Sigmoid colon (tissue), 7 donors: ENCODE measurements at places on chromosomes 4 and X. TPM values are rescaled to one million over a fixed set of nuclear protein-coding genes. Genes with fewer than 3 reads are reported as not detected.
A peak's percentile ranks its signal among the peaks of the same experiment; 100 is the strongest.

CXCL13 gene
- not detected for total RNA-seq

FGFRL1 gene
- 6.1 TPM for total RNA-seq

- H3K27me3 ChIP-seq = no peaks in the 10 kb centered on the region
- peaks cover 2% of the 10 kb centered on the region for H3K4me1 ChIP-seq
- no peak for DNase-seq
- H3K4me3 ChIP-seq = no peak overlapping the region
- no peak overlapping the region for H3K27ac ChIP-seq
- no peaks in the 10 kb centered on the region for H3K36me3 ChIP-seq
Measured at GRCh38 chrX:118216509-118216908, 99.9 kb upstream of the KLHL13 start.

GAGE12H gene
- not detected for total RNA-seq

CCDC110 gene
- total RNA-seq = 5.5 TPM

HERC5 gene
- total RNA-seq = 5.7 TPM

GRCh38 chr4:97911236-97911906 is 231.9 kb downstream of the STPG2 start:
- DNase-seq = no peak
- no peak overlapping the region for H3K27ac ChIP-seq
- H3K36me3 ChIP-seq = no peaks in the 10 kb centered on the region
- no peak overlapping the region for H3K4me3 ChIP-seq
- no peaks in the 10 kb centered on the region for H3K27me3 ChIP-seq

DNA sequence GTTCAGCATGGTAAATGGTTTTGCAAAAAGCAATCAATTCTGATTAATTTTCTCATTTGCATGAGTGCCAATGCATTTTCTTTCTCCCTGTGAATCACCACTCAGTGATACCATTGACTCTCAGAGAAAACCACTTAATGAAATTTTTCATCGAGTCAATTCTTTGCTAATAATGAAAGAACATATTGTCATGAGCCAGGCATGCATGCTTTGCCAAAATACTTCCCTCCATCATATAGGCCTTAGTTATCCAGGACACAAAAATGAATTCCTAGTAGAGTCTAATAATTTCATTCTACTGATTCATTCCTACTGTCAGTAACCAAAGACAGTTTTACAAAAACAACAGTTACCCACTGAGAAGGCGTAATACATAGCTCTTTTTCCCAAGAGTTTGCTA is 680.0 kb downstream of the TRIML1 start:
- DNase-seq = no peak
- no peaks in the 10 kb centered on the region for H3K4me1 ChIP-seq
- H3K4me3 ChIP-seq = no peak overlapping the region
- no peaks in the 10 kb centered on the region for H3K27me3 ChIP-seq
- no peak overlapping the region for H3K27ac ChIP-seq

GLRA3 gene
- total RNA-seq = under 0.01 TPM

GRCh38 chr4:47031011-47031678 is at the start of gene GABRB1:
GABRB1 (plus strand) TSS chr4:47031567.
- DNase-seq = peak; percentile 69
- H3K4me3 ChIP-seq = peak within 1 kb of the TSS; percentile 26
- no peaks in the 10 kb centered on the region for H3K36me3 ChIP-seq
- H3K27ac ChIP-seq = no peak within 1 kb of the TSS
- peaks cover 11% of the 10 kb centered on the region for H3K27me3 ChIP-seq
- H3K4me1 ChIP-seq = peaks cover 17% of the 10 kb centered on the region

DNA sequence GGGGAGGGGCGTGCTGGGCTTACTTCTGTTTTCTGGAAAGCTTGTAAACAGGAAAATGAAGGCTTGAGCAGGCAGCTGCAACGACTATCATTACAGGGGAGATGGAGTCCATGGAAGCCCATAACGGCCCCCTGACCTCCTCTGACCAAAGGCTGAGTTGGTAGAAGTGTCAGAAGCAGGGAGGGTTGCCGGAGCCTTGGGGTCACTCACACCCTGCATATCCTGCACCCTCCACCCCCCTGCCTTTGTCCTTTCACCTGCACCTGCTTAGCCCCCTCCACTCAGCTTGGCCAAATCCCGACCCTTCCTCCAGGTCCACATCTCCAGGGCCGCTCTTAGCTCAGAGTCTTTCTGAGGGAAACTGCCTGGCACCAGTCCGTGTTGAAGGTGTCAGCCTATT is 12.5 kb upstream of the MSX1 start:
- H3K36me3 ChIP-seq = no peaks in the 10 kb centered on the region
- no peak overlapping the region for H3K27ac ChIP-seq
- H3K4me1 ChIP-seq = no peaks in the 10 kb centered on the region

- H3K4me1 ChIP-seq = no peaks in the 10 kb centered on the region
- H3K27ac ChIP-seq = no peak overlapping the region
- H3K4me3 ChIP-seq = no peak overlapping the region
- no peak for DNase-seq
- H3K36me3 ChIP-seq = no peaks in the 10 kb centered on the region
Measured at GRCh38 chr4:32417113-32417704, 1697.0 kb downstream of the PCDH7 start.

- H3K27ac ChIP-seq = peak overlapping the region; percentile 51
- no peaks in the 10 kb centered on the region for H3K36me3 ChIP-seq
- no peaks in the 10 kb centered on the region for H3K27me3 ChIP-seq
- no peak for DNase-seq
- H3K4me3 ChIP-seq = no peak overlapping the region
- no peaks in the 10 kb centered on the region for H3K4me1 ChIP-seq
Measured at GRCh38 chr4:99863804-99864203, 30.4 kb downstream of the LAMTOR3 start.

CXCL1 gene
- total RNA-seq = 5.4 TPM

SMPX gene
- total RNA-seq = 23.4 TPM

DNA sequence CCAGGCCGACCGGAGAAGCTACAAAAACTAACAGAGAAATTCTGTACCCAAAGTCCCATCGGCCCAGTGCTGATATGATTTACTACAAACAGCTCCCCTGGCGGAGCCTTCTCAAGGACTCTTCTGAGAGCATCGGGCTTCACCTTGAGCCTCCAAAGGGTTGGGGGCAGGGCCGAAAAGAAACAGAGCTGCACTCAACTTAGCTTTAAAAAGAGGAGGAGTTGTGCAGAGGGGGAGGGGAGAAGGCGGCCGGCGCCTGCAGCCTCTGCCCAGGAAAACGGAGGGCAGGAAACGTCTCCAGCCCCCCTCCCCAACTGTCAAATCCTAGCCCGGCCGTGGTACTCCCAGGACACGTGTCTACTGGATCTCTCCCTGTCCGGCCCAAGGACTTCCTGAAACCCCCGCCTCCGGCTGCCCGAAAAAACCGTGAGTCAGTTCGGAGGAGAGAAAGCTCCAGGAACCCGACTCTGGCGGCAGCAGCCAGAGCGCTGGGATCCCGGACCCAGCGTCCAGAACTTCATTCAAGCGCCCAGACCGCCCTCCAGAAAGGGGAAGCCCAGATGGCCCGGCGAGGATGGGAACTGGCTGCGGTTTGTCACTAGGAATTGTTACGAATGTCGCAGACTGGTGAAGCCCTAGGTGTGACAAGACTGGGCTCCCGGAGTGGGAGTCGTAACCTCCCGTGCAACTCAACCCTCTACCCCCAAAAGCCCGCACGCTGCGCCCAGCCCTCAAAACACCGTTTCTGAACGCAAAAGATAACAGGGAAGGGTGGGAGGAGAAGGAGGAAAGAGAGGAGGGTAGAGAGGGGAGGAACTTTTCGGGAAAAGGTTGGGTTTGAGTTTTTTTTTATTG is 973 bp downstream of the ADAMTS3 start:
- peaks cover 9% of the 10 kb centered on the region for H3K4me1 ChIP-seq
- H3K27me3 ChIP-seq = no peaks in the 10 kb centered on the region
- peak overlapping the region; percentile 84 for H3K27ac ChIP-seq
- H3K4me3 ChIP-seq = peak overlapping the region; percentile 59

- peak overlapping the region; percentile 5 for H3K27ac ChIP-seq
- H3K27me3 ChIP-seq = no peaks in the 10 kb centered on the region
- no peaks in the 10 kb centered on the region for H3K36me3 ChIP-seq
- H3K4me1 ChIP-seq = no peaks in the 10 kb centered on the region
Measured at GRCh38 chr4:176981551-176981950, 188.8 kb upstream of the VEGFC start.

GRCh38 chr4:24686866-24687692 is 102.7 kb upstream of the DHX15 start:
- no peak for DNase-seq
- no peak overlapping the region for H3K4me3 ChIP-seq
- no peaks in the 10 kb centered on the region for H3K36me3 ChIP-seq

DNA sequence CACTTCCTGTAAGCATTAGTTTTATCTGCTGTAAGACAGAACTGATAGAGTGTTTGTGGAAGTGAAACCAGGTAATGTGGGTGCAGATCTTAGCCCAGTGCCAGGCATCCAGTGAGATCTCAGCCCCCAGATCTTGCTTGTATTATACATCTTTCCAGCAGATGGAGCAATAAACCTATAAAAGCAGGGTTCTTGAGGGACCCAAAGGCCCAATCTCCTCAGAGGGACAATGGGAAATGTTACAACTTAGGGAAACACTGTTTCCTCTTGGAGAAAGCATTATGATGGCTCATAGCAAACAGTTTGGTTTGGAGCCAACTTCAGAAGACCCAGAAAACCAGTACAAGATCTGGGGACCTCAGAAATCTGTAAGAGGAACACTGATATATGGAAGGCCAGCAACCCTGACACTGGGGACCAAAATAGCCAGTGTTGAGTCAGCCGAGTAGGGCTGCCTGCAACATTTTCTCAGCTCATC is 206.3 kb downstream of the SLC7A11 start:
- DNase-seq = no peak
- no peaks in the 10 kb centered on the region for H3K36me3 ChIP-seq
- H3K27ac ChIP-seq = no peak overlapping the region
- H3K4me1 ChIP-seq = no peaks in the 10 kb centered on the region
- no peak overlapping the region for H3K4me3 ChIP-seq

GRCh38 chrX:20487227-20487626 is 220.5 kb upstream of the RPS6KA3 start:
- DNase-seq = no peak
- H3K36me3 ChIP-seq = no peaks in the 10 kb centered on the region
- H3K27ac ChIP-seq = no peak overlapping the region
- no peaks in the 10 kb centered on the region for H3K4me1 ChIP-seq
- no peaks in the 10 kb centered on the region for H3K27me3 ChIP-seq
- no peak overlapping the region for H3K4me3 ChIP-seq

- H3K4me3 ChIP-seq = no peak overlapping the region
- H3K27me3 ChIP-seq = no peaks in the 10 kb centered on the region
- no peaks in the 10 kb centered on the region for H3K36me3 ChIP-seq
- no peak for DNase-seq
Measured at GRCh38 chr4:138977524-138977923, 38.1 kb upstream of the NOCT start.

TRIM61 gene
- 0.41 TPM for total RNA-seq

- no peak for DNase-seq
- no peak overlapping the region for H3K4me3 ChIP-seq
- H3K36me3 ChIP-seq = no peaks in the 10 kb centered on the region
- H3K27me3 ChIP-seq = no peaks in the 10 kb centered on the region
- H3K4me1 ChIP-seq = no peaks in the 10 kb centered on the region
Measured at GRCh38 chrX:25519258-25519657, 503.5 kb upstream of the ARX start.

- no peaks in the 10 kb centered on the region for H3K27me3 ChIP-seq
- no peak overlapping the region for H3K27ac ChIP-seq
- DNase-seq = no peak
- H3K4me1 ChIP-seq = no peaks in the 10 kb centered on the region
- H3K36me3 ChIP-seq = no peaks in the 10 kb centered on the region
Measured at GRCh38 chrX:12890467-12890866, 16.0 kb upstream of the TLR8 start.

- H3K27ac ChIP-seq = no peak overlapping the region
- no peaks in the 10 kb centered on the region for H3K36me3 ChIP-seq
- H3K4me3 ChIP-seq = no peak overlapping the region
- no peak for DNase-seq
Measured at GRCh38 chr4:184668511-184669114, 19.1 kb downstream of the PRIMPOL start.

GRCh38 chr4:103073792-103074438 is 2.6 kb downstream of the SLC9B2 start:
- DNase-seq = no peak
- no peak overlapping the region for H3K27ac ChIP-seq
- no peaks in the 10 kb centered on the region for H3K36me3 ChIP-seq
- no peak overlapping the region for H3K4me3 ChIP-seq
- H3K27me3 ChIP-seq = no peaks in the 10 kb centered on the region

- no peak overlapping the region for H3K27ac ChIP-seq
- H3K4me1 ChIP-seq = peaks cover 11% of the 10 kb centered on the region
- no peak overlapping the region for H3K4me3 ChIP-seq
- no peaks in the 10 kb centered on the region for H3K36me3 ChIP-seq
- no peak for DNase-seq
Measured at GRCh38 chr4:82097504-82097903, 276.3 kb downstream of the HNRNPD start.

SHROOM4 gene
- total RNA-seq = 4.3 TPM

DNA sequence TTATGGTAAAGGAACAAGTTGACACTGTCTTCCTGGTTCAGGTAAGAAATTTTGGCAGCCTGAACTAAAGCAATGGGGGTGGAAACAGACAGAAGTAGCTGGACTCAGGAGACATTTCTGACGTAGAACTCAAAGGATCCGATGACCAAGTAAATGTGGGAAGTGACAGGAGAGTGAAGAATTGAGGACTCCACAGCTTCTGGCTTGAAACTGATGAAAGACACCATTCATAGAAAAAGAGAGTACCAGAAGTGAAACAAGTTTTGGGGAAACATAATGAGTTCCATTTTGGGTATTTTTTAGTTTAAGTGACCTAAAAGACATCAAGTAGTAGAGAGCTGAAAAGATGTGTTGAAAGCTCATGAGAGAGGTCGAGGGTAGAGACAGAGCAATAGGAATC is 5.7 kb downstream of the FAM120C start:
- H3K36me3 ChIP-seq = peaks cover 5% of the 10 kb centered on the region
- no peaks in the 10 kb centered on the region for H3K27me3 ChIP-seq
- H3K4me1 ChIP-seq = peaks cover 12% of the 10 kb centered on the region
- no peak overlapping the region for H3K27ac ChIP-seq

AKAP4 gene
- not detected for total RNA-seq

DNA sequence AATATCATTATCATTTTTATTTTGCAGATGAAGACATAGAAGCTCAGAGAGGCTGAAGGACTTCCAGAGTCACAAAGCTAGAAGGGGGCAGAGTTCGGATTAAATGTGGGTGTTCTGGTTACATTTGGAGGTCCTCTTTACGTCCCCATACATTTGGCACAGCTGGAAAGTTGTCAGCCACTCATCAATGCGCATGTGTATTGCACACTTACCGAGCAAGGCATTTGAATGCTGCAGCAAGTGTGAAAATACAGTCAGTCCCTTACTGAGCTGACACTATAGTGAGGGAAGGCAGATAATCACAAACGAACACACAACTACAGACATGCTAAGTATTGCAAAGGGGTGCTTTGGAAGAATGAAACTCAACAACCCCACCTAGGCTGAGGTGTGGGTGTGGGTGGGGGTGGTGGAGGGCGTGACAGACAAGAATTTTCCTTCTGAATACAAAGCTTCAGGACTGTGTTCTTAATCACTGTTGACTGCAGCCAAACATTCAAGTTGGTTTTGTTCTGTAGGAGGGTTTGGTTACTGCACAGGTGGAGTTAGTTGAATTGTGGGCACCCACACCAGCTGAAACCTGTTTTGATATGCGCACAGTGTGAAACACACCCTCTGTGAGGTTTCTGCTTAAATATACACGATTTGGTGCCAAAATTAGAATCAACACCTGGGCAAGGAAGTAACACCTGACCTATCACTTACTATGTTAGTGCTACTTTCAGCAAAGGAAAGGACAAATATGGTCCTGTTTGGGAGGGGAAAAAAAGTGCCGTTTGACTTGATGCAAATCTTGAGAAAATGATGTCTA is 72.4 kb downstream of the COQ2 start:
- DNase-seq = no peak
- H3K36me3 ChIP-seq = no peaks in the 10 kb centered on the region
- no peaks in the 10 kb centered on the region for H3K27me3 ChIP-seq
- no peak overlapping the region for H3K27ac ChIP-seq
- H3K4me3 ChIP-seq = no peak overlapping the region
- H3K4me1 ChIP-seq = no peaks in the 10 kb centered on the region
